Muscle of arm (tissue), 14 donors: ENCODE measurements at places on chromosomes 1 and 21. TPM values are rescaled to one million over a fixed set of nuclear protein-coding genes. Genes with fewer than 3 reads are reported as not detected.

DNA sequence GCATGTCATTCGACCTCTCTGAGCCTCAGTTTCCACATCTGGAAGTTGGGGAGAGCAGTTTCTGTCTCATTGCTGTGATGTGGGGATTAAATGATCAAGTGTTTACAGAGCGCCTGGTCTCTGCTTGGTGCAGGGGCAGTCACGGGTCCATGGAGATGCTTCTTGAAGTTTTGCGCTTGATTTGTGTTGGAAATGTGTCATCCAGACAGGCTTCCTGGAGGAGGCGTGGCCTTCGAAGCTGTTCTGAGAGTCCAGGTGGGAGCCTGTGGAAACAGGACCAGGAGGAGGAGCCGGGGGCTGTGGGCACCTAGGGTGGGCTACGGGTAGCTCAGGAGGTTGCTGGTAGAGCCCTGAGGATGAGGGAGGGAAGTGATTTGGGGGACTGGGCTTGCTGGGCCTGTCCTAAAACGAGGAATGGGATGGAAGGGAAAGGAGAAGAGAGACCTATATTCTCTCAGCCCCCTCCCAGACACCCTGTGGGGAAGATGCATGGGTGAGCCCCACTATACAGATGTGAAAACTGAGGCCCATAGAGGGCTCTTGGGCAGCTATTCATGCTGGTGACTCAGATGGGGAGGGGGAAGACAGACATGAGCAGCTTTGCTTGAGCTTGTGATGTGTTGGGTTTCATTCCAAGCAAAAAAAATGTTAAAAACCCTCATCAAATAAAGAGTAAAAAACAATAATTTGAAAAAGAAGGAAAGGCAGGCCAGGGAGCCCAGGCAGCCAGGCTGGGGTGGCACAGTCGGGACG, 107.2 kb upstream of the WNT4 start:
- DNase-seq, result no peak

The CCDC27 gene
- 0.24 TPM for polyA plus RNA-seq

The SH2D5 gene
- not detected for polyA plus RNA-seq

- no peak for DNase-seq
Measured at GRCh38 chr1:195946500-195946899, 661.7 kb downstream of the KCNT2 start.

GRCh38 chr1:145784409-145784808, 39.5 kb downstream of the RNF115 start:
- no peak for DNase-seq

DNA sequence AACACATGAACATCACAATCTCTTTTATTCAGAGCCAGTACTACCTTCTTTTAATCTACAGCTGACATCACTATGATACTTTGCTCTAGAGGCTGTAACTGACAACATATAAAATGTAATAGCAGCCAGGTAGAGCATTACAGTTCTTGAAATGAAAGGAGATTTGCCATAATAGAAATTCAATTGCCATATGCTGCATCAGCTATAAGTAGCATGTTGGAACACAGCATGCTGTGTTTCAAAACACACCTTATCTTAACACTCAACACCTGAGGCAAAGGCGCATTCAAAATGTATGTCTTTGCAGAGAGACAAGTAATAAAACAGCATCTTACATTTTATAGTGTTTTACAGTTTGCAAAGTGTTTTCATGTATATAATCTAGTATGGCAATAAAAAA, 24.0 kb upstream of the KRTAP21-1 start:
- DNase-seq, result no peak

The ZBTB8A gene
- polyA plus RNA-seq, result 11.0 TPM
